ENCODE measurements at places on chromosomes 2 and 18. TPM values are rescaled to one million over a fixed set of nuclear protein-coding genes. Genes with fewer than 3 reads are reported as not detected.

- DNase-seq, result no peak
These were observed 8.5 kb downstream of the INHBB start for GRCh38 chr2:120354467-120354866.

The CNTNAP5 gene
- 0.20 TPM for total RNA-seq

The CRYGD gene
- total RNA-seq, result not detected

- DNase-seq, result no peak
These were observed 49.6 kb upstream of the SPAG16 start for GRCh38 chr2:213234641-213235040.

GRCh38 chr2:239264838-239265651, 135.8 kb downstream of the HDAC4 start:
- DNase-seq, result peak; percentile 42

The SLC25A12 gene
- 49.0 TPM for total RNA-seq

The CD207 gene
- not detected for total RNA-seq

DNA sequence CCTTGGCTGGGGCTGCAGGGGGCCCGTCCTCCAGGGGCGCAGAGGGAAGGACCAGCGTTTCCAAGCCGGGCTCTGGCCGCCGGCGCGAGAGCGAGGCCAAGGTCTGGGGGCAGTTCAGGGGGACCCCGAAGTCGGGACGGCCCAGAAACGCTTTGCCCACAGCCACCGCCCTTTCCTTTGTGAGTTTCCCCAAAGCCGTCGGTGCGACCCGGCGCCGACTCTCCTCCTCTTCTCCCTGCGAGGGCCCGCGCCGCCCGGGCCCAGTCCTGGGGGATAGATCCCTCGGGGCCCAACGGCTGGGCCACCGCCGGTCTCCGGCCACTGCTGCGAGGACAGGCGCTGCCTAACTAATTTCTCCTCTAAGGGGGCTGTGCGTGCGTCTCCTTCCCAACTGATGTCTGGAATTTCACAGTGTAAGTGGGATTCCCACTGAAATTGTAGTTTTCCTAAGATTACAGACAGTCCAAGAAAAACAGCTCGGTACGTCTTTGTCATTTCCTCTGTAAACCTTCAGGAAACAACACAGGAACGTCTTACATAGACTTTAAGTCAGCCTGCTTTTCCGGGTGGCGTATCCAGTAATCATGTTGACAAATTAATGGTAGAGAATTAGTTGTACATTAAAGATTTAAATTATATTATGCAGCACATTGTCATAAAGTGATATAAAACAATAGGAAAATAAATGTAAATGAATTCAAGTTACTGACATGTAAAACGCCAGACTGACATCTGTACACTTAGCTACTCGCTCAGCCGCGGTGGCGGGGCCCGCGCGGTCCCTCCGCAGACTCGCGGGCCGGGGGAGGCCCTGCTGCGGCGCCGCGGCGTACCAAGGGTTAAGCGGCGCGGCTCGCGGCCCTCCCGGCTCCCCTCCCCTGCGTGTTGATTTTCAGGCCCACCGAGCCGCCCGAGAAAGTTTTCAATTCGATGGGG, 139.4 kb upstream of the SIX3 start:
- DNase-seq, result no peak

GRCh38 chr2:200259577-200259957, 46.9 kb upstream of the SPATS2L start:
- DNase-seq, result no peak

DNA sequence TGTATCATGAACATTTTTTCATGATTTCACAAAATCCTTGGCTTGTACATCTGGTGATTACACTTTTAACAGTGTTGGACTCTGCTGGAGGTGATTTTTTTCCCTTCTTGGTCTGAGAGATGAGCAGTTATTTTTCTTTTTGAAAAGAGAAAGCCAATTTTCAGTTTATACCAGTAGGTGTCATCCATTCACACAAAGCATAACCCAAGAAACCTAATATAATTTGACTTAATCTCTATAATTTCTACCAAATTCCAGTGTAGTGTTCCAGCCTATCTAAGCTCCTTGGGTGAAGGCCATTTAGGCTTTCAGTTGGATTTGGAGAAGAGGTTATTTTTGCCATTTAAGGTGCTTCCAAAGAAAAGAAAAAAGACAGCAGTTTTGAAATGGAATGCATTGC, 7.7 kb upstream of the ICOS start:
- no peak for DNase-seq

The THADA gene
- 78.6 TPM for total RNA-seq

DNA sequence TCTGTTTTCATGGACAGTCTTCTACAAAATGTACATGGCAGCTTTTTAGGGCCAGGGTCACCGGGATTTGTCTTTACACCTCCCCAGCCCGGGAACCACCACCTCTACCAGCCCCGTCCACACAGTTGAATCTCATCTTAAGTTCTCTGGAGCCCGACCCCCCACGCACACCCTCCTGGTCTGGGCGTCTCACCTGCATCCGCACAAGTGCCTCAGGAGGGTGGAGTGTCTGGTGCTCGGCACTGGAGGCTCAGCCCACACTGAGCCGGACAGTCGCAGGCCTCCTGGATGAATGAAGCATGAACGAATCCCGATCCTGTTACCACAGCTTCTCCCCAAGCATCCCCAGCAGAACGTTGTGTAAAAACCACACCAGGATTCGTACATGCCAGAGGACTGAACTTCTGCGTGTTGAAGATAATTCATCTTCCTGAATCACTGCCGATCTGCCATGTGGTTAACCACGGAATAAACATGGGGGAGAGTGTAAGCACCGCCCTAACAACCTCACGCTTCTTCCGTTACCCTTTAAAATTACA, 162.0 kb downstream of the RTP5 start:
- no peak for DNase-seq

- DNase-seq, result no peak
These were observed 43.7 kb upstream of the FZD5 start for GRCh38 chr2:207813221-207813916.

GRCh38 chr18:37666451-37666850, 100.9 kb upstream of the CELF4 start:
- no peak for DNase-seq

The ELOA2 gene
- total RNA-seq, result not detected

DNA sequence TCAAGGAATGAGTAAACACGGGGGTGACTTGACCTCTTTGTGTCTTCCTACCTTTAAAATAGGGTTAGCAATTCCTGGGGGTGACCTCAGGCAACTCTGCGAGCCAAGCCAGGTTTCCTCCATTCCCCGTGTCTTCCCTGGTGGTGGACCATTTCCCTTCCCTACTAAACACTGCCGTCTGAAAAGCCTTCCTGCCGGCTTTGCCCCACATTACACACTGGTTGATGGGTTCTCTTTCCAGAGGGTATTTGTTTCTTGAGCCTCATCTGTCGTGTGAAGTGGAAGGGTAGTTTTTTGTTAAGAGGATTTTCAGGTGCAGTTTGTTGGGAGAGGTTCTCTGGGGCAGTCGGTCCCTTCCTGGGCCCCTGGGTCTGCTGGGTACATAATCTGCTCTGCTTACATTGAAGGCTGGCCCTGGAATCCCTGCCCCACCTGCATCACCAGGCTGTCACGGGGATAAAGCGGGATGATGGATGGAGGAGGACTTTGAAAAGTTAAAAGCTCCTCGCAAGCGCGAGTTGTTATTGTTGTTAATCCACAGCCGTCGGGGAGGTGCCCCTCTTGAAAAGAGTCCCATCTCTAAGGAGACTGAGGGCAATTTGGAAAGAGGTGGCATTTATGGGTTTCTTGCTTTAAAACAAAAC, 175.4 kb upstream of the SPRED2 start:
- no peak for DNase-seq

DNA sequence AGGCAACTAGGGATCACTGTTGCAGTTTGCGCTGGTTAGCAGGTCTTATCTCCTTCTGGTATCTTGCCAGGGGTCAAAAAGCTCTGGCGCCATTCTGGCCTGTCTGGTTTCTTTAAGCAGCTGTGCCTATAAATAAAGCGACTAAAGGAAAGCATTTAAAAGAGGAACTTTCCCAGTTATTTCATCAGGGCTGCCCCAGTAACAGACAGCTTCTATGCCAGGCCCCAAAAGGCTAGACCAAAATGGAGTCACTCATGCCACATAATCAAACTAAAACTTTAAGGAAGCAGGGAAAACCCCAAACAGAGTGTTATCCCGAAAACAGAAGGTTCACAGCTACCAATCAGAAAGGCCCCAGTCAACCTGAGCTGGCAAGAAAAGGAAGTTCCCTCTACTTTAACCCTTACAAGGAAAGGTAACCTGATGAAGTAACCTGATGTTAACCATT, 41.2 kb upstream of the HNRNPA3 start:
- DNase-seq, result no peak

The SERPINB3 gene
- total RNA-seq, result not detected

The KCNIP3 gene
- 2.2 TPM for total RNA-seq

DNA sequence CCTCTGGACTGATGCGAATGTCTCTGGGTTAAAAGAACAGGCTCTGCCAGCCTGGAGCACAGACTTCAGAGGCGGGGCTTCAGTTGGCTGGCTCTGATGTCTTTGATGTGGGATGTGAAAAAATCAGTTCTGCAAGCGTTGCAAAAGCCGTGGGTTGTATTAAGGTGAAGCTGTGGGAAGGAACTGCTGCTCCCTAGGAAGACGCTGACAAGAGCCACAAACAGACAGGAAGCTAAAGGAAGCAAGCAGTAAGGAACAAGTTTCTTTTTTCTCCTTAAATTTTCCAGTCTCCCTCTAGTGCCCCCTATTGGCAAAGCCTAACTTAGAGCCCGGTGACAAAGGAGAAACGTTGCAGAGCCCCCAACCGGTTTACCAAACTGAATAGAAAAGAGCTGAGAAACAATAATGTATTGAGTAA, 239.0 kb downstream of the CCDC178 start:
- peak; percentile 9 for DNase-seq

The YPEL5 gene
- total RNA-seq, result 88.1 TPM

Measured in transverse colon (tissue), 4 donors.